ENCODE measurements at places on chromosomes 1 and 21.

- no peak for DNase-seq
Measured at GRCh38 chr1:192766009-192766625, 42.7 kb upstream of the RGS2 start.

GRCh38 chr1:159315381-159315780 is 13.2 kb downstream of the FCER1A start:
- no peak for DNase-seq

DNA sequence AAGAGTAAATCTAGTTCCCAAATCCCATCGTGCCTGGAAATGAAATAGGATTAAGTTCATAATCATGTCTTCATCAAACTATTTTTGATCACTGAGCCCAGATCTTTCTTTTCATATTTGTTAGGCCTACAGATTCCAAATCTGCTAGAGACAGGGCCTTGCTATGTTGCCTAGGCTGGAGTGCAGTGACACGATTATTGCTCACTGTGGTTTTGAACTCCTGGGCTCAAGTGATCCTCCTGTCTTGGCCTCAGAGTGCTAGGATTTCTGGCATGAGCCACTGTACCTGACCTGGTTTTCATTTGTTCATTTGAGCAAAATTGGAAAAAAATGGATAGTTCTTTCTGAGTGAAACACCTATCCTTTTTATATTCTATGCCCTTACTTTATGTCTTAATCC is 28.0 kb upstream of the DIPK1A start:
- no peak for DNase-seq

DNA sequence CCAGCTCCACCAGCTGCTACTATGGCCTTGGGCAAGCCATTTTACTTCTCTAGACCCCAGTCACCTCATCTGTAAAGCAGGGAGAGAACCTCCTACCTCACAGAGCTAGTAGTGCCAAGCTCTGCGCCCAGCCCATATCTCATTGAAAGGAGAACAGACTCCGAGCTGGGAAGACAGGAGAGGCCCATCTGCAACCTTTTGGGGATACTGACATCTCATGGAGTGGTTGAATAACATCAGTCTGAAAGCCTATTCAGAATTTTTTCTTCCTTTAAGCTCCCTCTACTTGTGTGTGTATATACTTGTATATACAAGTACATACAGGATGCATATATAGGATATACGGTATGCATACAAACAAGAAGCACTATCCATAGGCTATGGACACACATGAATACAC is 279.5 kb upstream of the POU3F1 start:
- no peak for DNase-seq

- no peak for DNase-seq
Measured at GRCh38 chr1:212514782-212515181, 82.1 kb downstream of the NENF start.

GRCh38 chr1:80064524-80064923 is 1058.0 kb upstream of the ADGRL4 start:
- no peak for DNase-seq

GRCh38 chr1:223189903-223190724 is 47.1 kb upstream of the TLR5 start:
- DNase-seq, result peak; percentile 43

DNA sequence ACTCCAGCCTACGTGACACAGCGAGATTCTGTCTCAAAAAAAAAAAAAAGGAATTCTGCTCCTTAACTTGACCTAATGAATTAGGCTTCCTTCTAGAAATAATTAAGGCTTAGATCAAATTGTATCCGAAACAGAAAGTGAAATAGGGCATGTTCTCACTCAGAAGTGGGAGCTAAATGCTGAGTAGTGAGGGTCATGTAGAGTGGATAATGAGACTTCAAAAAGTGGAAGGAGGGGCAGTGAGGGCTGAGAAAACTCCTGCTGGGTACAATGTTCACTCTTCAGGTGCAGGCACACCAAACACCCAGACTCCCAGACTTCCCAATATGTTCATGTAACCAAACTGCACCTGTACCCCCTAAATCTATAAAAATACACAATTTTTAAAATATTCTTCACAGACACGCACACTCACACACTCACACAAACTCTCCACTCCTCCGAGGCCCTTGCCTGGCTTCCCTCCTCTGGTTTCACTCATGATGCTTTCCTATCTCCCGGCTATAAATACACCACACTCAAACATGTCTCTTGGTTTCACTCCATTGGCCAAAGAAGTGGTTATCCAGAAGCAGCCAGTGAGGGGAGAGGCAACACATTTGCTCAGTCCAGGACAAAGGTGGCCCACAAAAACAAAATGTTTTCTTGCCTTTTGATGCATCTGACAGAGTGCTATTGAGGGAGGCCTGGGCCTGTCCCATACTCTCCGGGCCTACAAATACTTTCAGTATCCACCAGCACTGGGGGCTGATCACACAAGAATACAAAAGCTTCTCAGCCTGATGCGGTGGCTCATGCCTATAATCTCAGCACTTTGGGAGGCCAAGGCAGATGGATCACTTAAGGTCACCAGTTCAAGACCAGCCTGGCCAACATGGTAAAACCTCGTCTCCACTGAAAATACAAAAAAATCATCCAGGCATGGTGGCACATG is 249.2 kb downstream of the TOMM20 start:
- no peak for DNase-seq

DNA sequence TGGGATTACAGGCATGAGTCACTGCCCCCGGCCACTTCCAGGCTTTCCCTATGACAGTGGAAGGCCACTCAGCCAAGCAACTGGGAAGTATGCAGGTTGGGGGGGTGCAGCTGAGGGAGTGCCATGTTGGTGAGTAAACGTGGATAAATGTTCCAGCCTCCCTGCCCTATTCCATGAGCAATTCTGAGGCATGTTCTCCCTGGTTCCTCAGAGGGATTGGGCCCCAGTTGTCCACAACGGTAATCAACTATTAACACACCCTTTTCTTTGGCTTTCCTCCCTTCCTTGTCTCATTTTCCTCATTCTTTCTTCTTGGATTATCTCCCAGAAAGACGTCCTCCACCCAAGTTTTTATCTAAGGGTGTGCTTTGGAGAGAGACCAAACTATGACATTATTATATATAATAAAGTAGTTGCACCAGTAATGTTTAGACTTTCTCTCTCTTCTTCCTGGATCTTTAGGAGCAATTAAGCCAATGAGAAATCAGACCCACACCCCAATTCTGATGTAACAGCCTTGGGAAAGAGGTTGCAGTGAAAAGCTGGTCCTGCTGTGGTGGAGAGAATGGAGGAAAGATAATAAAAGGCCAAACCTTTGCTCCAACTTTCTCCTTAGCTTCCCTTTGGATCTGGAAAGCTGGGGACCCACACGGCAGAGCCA is 6.8 kb upstream of the SLAMF9 start:
- DNase-seq, result no peak

- DNase-seq, result no peak
Measured at GRCh38 chr21:33496345-33496744, 4.8 kb upstream of the DNAJC28 start.

DNA sequence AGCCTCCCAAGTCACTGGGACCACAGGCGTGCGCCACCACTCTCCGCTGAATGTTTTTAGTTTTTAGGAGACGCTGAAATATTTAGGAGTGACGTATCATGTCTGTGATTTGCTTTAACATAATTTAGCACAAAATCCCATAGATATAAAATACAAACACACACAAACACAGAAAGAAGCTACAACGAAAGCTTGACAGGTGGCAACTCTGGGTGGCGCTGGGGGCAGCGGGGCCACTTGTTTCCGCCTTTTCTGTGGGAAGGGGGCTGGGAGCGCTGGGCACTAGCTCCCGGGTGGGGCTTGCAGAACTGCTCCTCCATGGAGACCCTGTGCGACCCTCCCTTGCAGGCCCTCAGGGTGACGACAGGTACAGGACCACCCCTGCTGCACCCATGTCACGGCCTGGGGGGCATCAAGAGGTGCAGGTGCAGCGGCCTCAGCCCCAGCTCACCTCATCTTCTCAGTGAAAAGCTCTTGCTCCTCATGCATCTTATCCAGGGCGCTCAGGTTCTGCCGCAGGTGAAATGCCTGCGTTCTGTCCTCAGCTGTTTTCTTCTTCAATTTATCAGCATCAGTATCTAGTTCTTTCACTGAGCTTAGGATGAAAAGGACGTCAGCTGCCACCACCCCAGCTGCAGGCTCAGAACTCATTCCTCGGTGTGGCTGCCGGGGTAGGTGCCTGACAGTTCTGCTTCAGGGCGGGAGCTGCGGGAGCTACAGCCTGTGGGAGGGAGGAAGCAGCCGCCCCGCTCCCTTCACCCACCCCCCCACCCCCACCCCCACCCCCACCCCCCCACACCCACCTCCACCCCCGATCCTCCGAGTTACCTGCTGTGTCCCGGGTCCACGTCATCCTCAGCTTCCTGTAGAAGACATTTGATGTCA is 15.3 kb downstream of the CFAP74 start:
- no peak for DNase-seq

DNA sequence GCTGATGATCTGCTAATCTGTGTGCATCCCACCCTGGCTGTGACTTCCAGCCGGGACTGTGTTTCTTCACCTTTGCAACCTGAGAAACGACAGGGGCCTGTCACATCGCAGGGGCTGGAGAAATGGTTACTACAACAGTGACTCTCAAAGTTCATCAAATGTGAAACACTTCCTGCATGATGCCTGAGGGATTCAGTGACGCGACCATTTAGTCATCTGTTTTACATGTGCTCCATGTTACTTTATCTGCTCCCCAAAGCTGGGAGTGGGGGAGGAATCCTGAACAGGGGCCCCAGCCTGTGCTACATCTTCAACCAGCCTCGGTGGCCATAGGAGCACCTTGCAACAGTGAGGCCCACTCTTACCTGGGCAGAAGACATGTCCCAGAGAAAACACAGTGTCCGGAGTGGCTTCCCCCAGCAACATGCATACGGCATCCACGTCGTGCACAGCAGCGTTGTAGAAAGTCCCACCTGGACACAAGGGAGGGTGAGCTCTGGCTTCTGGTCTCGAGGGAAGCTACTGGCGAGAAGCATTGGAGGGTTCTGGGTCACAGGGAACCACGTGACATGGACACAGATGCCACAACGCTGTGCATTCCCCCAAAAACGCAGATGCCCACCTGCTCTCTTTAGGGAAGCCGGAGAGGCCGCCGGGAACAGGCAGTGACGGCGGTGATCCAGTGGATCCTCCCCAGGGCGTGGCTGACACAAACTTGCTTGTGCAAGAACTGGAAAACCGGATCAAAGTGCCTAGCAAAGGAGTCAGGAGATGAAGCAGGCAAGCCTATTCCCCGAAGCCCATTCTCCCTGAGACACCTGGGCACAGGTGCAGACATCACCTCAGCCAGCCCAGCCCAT is 9.6 kb upstream of the CCDC27 start:
- no peak for DNase-seq

DNA sequence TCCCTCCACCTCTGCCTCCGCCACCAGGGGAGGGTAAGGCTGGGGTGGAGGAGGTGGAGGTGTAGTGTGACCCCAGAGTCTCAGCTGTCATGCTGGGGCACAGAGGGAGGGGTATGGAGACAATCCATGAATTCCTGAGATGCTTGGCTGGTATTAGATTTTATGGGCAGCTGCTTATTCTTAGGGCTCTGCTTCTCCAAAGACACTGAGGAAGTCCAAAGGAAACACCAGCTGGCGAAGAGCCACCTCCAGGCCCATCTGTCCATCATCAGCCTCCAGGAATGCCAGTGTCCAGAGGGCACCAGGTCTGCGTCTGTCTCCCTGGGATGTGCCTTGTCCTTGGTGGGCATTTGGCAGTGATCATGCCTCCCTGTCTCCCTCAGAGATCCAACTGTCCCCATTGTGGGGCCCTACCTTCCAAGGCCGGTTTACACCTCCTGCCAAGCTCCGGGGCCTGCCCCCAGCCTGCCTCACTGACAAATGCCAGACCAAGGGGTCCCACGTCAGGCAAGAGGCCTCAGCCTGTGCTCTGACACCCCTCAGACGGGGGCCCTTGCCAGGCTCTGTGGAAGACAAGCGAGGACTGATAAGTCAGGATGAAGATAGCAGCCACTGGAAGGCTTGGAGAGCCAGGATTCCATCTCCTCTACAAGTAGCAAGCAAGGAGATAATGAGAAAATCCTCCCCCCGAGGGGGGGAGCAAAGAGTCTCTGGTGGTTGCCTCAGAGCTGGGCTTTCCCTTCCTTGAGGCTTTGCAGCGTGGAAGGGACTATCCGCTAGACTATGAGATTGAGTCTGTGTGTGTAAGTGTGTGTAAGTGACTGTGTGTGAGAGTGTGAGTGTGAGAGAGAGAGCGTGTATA is 1.6 kb downstream of the TNNI1 start:
- DNase-seq, result no peak

DNA sequence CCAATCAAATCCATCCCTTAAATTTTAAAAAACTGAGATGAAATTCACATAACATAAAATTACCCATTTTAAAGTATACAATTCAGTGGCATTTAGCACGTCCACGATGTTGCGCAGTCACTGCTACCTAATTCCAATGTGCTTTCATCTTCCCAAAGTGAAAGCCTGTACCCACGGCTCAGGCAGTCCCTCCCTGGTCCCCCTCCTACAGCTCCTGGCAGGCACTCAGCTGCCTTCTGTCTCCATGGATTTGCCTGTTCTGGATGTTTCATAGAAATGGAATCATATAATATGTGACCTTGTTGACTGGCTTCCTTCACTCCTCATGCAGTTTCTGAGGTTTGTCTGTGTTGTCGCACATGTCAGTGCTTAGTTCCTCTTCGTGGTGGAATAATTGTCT is 386.3 kb downstream of the CAMTA1 start:
- DNase-seq, result no peak

- no peak for DNase-seq
Measured at GRCh38 chr21:34280959-34281358, 82.8 kb upstream of the KCNE2 start.

DNA sequence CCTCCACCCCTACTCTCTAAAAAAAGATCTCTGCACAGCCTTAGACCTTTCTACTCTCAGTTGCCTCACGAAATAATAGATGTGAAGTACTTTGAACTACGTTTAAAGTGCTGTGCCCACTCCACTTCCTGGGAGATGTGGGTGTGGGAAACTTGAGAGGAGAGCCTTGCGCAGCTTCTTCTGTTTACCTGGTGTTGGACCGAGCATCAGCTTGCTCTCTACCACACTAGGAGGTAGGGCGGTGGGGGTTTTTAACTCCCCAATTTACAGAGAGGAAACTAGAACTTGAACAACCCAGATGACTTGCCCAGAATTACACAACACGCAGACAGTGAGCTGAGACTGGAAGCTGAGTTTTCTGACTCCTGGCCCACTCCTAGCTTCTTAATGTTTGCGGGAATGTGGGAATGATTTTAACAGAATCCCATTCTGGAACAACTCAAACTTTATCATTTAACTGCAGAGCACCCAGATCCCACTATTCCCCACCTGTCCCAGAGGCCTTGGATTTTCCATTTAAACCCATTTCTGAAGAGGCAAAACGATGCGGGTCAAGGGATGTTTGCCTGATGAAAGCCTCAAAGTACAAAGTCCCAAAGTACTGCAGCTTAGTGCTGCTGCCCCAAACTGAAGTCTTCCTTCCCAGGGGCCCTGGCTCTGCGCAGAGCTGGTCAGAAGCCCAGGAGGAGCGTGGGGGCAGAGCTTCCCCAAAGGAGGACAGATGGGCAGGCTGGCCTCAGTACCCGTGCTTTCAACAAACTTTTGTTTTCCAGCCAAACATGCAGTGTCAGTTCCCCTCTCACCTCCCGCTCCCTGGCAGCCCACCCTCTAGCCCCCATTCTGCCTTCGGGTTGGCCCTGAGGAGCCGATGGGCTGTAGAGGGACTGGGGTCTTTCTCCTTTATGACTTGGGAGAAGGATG is 19.0 kb downstream of the BTG2 start:
- peak; percentile 50 for DNase-seq

Data from activated CD4-positive, alpha-beta T cell treated with anti-CD3 and anti-CD28 coated beads, Interleukin-2, amount 50 U/mL, for 1 hour (primary cell).